NB4 (cell line): ENCODE measurements at places on chromosomes 16 and 17.
A peak's percentile ranks its signal among the peaks of the same experiment; 100 is the strongest.

DNA sequence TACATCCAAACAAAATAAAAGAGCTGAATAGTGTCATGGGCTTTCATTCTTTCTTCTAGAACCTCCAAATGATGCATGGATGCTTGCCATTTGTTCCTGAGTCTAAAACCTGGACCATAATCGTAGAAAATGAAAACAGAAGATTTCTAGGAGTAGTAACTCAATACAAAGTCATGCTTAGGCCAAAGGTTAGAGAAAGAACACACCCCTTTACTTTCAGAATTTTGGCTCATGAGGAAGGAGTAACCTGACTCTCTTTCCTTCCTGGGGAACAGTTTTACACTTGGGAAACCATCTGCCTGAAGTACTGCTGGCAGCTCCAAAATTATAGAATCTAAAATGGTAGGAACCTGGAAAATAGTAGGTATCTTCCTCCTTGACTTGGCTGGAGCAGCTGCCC is 137.2 kb downstream of the SNX11 start:
- no peak for DNase-seq

DNA sequence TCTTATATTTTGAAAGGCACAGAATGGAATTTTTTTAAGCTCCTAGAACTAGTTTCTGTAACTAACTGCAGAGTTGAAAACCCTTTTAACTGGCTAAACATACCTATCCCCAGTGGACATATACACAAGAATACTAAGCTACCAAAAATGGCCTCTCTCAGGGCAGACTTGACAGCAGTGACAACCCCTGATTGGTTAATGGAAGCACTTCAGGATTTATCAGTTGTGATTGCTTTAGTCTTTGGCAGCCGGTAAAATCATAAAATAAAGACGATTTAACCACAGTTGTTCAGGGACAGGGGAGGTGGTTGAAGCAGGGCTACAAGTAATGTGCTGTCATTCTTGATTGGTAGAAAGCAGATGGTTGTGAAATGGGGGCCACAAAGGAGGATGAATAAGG is 452.0 kb upstream of the SOX9 start:
- no peak for DNase-seq

DNA sequence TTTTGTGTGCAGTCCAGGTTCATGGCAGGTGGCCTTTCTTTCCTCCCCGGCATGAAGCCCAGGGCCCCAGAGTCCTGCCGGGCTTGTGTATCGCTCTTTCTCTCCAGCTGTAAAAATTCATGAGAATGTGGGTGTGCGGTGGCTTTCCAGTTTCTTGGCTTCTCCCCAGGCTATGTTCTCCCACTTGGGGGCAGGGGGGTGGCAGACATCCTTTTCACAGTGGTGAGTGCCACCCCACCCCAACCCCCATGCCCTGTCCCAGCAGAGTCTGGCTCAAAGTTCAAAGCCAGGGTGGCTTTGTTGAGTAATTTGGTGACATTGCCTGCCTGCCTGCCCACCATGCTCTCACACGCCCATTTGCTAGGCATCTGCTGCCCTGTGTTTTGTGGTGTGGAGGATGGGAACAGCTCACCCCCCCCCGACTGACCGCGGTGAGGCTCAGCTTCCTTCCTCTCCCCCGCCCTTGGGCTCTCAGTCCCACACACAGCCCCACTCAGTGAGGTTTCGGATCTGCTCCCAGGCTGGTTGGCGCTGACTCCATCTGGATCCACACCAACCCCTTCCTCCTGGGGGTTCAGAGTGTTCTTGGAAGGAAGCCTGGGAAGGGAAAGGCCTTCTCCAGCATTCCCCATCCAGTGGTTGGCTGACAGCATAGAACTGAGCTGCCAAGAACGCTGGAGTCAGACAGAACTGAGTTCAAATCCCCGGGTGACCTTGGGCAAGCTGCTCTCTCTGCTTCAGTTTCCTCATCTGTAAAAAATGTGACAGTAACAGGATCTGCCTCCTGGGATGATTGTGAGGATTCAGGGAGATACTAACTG is 36.0 kb downstream of the CHD9 start:
- DNase-seq: peak; percentile 90

DNA sequence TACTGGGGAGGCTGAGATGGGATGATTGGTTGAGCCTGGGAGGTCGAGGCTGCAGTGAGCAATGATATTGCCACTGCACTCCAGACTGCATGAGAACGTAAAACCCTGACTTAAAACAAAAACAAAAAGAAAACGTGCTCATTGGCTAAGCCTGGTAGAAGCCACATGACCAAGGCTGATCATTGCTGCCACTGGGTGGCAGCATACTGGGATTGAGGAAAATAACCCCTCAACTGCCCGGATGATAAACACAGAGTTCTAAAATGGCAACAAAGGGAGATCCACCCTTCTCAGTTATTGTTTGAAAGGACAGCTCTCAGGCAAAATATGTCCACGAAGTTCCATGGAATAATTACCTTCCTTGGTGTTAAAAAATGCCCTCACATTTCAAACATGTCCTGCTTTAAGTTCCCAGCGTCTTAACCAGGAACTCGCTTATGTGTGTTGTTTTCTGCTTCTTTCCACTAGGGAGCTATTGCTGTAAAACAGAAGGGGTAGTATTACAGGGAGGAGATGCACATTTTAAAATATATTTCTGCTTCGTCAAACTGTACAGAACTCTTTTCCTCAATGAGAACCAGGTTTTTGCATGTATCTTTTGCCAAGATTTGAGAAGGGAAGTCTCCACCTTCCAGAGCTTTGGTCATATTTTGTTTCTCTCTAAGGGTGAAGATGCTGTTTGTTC is 675.3 kb downstream of the MAF start:
- DNase-seq: peak; percentile 58

GRCh38 chr16:86990451-86990850 is 326.7 kb downstream of the C16orf95 start:
- DNase-seq: peak; percentile 64

- DNase-seq: no peak
Observed at GRCh38 chr16:10205688-10206087, 23.5 kb upstream of the GRIN2A start.

DNA sequence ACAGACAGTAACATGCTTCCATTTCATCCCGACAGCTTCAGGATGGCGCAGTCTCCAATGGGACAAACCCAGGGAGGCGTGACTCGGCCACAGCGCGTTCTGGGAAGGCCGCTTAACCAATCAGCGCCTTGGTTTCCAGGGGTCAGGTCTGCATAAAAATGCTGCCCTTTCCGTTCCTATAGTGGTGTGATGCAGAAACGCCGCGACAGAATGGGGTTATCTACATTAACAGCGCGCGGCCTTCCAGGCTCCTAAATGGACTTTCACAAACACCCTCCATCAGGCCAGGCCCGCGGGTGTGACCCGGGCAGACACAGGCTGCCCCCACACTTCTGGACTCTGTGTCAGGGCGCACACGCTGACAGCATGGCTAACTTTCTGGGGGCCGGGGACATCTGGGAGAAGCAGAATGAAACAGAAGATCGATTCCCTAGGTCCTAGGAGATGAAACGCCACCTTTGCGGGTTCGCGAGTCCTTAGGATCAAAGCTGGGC is 792 bp downstream of the TMEM231 start:
- DNase-seq: peak; percentile 89

DNA sequence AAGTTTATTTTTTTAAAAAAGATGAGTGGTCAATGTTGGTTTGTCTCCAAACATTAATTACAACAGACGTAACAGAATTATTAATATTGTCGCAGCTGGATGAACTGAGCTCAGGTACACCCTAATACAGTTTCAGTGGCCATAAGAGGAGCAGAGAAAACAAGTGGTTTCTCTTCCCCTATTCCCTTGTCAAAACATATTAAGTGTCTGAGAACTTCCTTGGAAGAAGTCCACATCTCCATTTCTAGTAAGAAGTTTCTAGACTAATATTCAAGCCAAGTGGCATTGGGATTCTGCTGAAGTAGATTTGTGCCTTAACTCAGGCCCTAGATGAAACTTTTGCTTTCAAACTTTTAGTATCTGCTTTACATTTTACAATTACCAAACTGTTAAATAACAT is 47.7 kb downstream of the GNA13 start:
- no peak for DNase-seq
